ENCODE measurements at places on chromosomes 6 and 20. TPM values are rescaled to one million over a fixed set of nuclear protein-coding genes. Genes with fewer than 3 reads are reported as not detected.

The TCF15 gene
- total RNA-seq = not detected

The RPS21 gene
- total RNA-seq = 507 TPM

The BHLHE23 gene
- total RNA-seq = not detected

The CCN5 gene
- 32.2 TPM for total RNA-seq

GRCh38 chr6:111720931-111721496, 115.3 kb upstream of the TRAF3IP2 start:
- DNase-seq = no peak

GRCh38 chr6:158381214-158381613, 68.9 kb downstream of the TULP4 start:
- no peak for DNase-seq

- DNase-seq = no peak
These were observed 570 bp upstream of the PLCB4 start for GRCh38 chr20:9068233-9068801.

- no peak for DNase-seq
These were observed 53.8 kb downstream of the C6orf58 start for GRCh38 chr6:127630800-127631199.

DNA sequence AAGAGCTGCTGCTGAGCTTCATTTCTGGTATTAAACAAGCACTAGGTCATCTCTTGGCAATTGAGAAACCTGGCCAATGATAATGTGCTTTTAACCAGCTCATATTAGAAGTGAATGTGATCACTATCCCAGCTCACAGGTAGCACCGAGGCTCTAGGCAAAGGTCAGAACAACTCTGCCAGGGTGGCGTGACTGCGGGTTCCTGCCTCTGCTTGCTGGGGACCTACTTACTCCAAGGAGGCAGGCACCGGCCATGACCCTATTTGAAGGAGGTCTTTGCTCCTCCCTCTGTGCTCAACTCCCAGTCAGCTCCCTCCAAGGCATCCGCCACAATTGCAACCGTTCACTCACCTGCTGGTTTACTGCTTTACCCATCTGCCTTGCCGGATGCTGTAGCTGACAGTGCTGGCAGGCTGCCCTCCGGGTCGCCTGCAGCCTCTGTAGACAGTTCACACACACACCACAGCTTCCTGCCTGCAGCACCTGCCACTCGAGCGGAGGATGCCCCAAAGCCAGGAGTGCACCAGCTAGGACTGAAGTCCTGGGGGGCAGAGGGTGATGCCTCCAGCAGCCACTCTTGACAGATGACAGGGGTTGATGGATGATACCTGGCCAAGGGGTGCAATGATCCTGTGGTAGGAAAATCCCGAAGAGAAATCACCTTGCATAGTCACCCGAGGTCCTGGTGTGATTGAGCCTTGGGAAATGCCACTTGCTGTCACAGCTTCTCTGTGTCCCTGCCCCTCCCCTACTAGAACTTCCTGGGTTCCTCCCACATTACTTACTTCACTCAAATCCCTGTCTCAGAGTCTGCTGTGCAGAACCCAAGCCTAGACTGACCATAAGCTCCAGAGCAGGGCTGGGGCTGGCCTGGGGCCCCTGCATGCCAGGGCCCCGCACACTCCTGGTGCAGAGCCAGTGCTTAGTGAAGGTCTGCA, 8.8 kb upstream of the VSX1 start:
- DNase-seq = peak; percentile 60

- DNase-seq = peak; percentile 80
These were observed 693 bp downstream of the HLA-F start for GRCh38 chr6:29723666-29724588.
